ENCODE measurements at places on chromosomes 4 and X. TPM values are rescaled to one million over a fixed set of nuclear protein-coding genes. Genes with fewer than 3 reads are reported as not detected.

Gene SHOX
- not detected for polyA plus RNA-seq

Gene HMGN5
- polyA plus RNA-seq = 3.9 TPM

DNA sequence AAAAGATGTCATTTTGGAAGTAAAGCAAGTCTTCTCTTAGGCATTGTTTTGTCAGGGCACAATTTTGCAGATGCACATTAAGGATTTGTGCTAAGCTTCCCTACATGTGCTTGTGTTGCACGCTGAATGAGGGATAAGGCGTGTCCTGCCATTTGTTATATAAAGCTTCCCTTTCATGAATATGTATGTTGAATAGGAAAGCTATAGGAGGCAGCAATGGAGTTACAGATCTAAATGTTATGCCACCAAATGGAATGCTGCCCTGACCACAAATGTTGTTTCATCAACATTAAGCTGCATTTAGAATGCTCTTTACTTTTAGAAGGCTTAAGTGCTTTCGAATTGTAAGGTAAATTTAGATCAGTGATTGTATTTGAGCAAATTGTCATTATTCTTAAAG is 20.9 kb downstream of the SGMS2 start:
- no peak for DNase-seq

DNA sequence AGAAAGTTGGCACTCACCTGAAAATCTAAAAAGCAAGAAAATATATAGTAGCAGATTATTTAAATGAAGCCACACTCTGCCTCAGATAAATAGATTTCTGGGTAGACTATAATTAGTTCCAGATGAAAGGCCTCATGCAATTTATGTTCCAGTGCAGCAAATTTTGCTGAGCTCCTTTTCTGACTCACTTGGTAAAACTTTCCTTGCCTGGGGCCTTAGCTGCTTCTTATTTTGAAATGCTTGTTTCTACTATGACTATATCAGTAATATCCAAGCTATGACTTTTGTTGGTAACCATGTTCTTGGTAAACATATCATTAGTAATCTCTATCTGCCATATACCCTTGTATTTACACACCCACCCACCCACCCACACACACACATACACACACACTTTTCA is 961.8 kb downstream of the SH3BGRL start:
- no peak for DNase-seq

- no peak for DNase-seq
Measured at GRCh38 chrX:41435708-41436107, 11.4 kb upstream of the NYX start.

GRCh38 chrX:108511721-108512120 is 72.1 kb downstream of the COL4A5 start:
- no peak for DNase-seq

- DNase-seq = no peak
Measured at GRCh38 chr4:47525154-47525819, 40.2 kb downstream of the ATP10D start.

GRCh38 chrX:38154340-38154739 is 66.3 kb downstream of the SRPX start:
- DNase-seq = no peak

Gene MAGED4
- polyA plus RNA-seq = 11.7 TPM

DNA sequence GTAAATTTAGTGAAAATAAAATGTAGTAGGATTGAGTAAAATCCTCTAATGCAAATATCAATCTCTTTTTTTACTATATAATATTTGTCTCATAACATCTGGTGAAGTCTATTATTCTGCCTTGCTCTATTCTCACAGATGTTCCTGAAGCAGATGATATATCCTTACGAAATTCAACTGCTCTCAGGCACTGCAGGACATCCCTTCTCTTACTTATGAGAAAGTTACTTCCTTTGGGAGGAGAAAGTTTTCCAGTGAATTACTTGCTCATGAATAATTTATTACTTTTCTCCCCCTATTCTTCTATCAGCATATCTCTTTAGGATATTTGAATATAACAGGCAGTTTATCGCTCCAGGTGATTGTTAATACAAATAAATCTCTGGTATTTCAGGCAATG is 75.6 kb upstream of the AGA start:
- DNase-seq = no peak
